ENCODE measurements at places on chromosomes 6 and 20. TPM values are rescaled to one million over a fixed set of nuclear protein-coding genes. Genes with fewer than 3 reads are reported as not detected.

- no peaks in the 10 kb centered on the region for H3K36me3 ChIP-seq
- H3K4me3 ChIP-seq: no peak overlapping the region
- no peak overlapping the region for H3K27ac ChIP-seq
Observed at GRCh38 chr6:39558079-39558478, 167.1 kb downstream of the KIF6 start.

GRCh38 chr6:24440897-24441598 is 38.3 kb downstream of the MRS2 start:
- no peak for DNase-seq
- no peaks in the 10 kb centered on the region for H3K36me3 ChIP-seq
- no peak overlapping the region for H3K27ac ChIP-seq
- no peaks in the 10 kb centered on the region for H3K27me3 ChIP-seq
- H3K4me3 ChIP-seq: no peak overlapping the region

DNA sequence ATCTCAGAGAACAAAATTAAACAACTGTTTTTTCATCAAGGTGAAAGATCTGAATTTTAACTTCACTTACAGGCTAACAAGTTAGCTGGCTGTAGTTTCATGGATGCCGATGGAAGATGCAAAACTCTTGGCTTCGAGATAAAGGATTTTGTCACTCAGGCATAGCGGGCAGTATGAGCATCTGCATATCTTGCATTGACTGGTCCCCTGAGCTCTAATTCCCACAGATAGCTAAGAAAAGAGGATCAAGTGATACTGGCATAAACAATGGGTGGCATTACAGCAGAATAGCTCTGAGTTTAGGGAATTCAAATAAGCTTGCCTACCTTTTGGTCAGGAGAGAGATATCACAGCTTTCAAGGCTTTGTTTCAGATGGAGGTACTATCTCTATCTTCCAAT is 1.8 kb upstream of the CLVS2 start:
- H3K36me3 ChIP-seq: no peaks in the 10 kb centered on the region
- no peak overlapping the region for H3K4me3 ChIP-seq
- no peak for DNase-seq
- H3K4me1 ChIP-seq: peaks cover 4% of the 10 kb centered on the region
- no peaks in the 10 kb centered on the region for H3K27me3 ChIP-seq

Gene GPR6
- not detected for total RNA-seq

Gene HTR1E
- not detected for total RNA-seq

Gene PSORS1C2
- total RNA-seq: not detected

Data from tibial nerve (tissue), 4 donors.